Smooth muscle cell of the brain vasculature (primary cell): ENCODE measurements at places on chromosomes 11 and 22.

DNA sequence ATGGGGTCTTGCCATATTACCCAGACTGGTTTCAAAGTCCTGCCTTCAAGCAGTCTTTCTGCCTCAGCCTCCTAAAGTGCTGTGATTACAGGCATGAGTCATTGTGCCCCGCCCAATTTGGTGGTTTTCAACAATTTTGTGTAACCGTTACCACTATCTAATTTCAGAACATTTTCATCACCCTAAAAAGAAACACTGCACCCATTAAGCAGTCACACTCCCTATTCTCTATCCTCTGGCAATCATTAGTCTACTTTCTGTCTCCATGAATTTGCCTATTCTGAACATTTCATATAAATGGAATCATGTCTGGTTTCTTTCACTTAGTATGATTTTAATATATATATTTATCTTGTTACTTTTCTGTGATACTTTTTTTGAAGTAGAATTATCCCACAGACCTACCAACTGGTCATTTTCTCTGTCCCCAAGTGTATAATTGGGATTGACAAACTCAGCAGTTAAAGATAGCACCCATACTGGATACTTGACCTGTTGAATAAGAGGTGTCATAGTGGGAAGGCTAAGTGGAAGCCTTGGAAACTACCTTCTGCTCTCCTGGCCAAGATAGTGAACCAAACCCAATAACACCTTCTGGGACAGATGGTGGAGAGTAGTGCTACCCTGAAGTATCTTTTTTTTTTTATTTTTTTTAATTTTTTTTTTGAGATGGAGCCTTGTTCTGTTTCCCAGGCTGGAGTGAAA is 64.8 kb downstream of the STIM1 start:
- DNase-seq = no peak

GRCh38 chr11:35626501-35626900 is 8.2 kb downstream of the FJX1 start:
- no peak for DNase-seq

GRCh38 chr11:117722082-117722481 is 74.9 kb downstream of the DSCAML1 start:
- DNase-seq = no peak

- DNase-seq = no peak
Observed at GRCh38 chr11:96125400-96125799, 201.5 kb upstream of the MTMR2 start.

GRCh38 chr11:32858731-32859130 is 29.0 kb downstream of the PRRG4 start:
- no peak for DNase-seq

- DNase-seq = no peak
Observed at GRCh38 chr22:50252082-50253045, 1.3 kb upstream of the HDAC10 start.

GRCh38 chr22:46025973-46026898 is 49.3 kb upstream of the WNT7B start:
- no peak for DNase-seq

- no peak for DNase-seq
Observed at GRCh38 chr22:45096256-45096907, 67.3 kb upstream of the NUP50 start.
